ENCODE measurements at places on chromosomes 13 and 19.
A peak's percentile ranks its signal among the peaks of the same experiment; 100 is the strongest.

GRCh38 chr19:58084596-58085347, 13.3 kb downstream of the ZSCAN18 start:
- DNase-seq: no peak

- no peak for DNase-seq
Observed at GRCh38 chr19:47418692-47419029, 666 bp downstream of the MEIS3 start.

DNA sequence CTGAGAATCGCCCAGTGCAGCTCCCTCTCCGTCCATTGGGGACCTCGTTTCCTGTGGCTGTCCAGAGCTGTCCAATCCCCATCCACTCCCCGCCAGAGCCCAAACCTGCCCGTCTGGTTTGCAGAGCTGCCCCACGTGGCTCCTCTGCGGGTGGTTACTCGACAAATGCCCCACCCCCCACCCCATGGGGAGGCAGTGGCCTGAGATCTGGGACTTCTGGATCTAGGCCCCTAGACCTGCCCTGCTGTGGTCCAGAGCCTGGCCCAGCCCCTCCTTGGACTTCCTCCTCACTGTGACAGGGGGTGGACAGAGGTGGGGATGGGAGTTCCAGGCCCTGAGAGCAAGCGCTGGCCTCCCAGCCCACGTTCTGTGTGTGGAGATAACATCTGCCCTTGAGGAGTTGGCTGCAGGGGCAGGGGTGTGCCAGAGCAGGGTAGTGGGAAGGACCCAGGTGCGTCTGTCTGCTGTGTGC, 29.1 kb downstream of the PAK4 start:
- DNase-seq: no peak

DNA sequence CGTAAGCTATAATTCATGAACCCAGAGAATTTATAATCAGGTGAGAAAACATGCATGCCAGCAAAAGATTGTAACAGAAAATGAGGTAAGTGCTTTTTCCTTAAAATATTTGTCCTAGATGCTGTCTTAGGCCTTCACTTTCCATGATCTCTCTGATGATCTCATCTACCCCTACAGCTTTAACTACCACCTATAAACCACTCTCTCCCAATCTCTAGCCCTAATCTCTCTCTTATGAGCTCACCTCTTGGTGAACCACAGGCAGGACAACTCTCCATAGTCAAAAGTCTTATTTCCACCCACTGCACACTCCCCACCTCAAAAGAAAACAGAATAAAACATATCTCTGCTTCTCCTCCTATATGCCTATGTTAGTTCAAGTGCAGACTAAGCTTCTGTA, 137.1 kb downstream of the SLC7A1 start:
- DNase-seq: no peak

- DNase-seq: no peak
Observed at GRCh38 chr13:52029569-52029968, 5.1 kb downstream of the UTP14C start.

- DNase-seq: no peak
Observed at GRCh38 chr13:80033286-80033685, 307.6 kb downstream of the SPRY2 start.

DNA sequence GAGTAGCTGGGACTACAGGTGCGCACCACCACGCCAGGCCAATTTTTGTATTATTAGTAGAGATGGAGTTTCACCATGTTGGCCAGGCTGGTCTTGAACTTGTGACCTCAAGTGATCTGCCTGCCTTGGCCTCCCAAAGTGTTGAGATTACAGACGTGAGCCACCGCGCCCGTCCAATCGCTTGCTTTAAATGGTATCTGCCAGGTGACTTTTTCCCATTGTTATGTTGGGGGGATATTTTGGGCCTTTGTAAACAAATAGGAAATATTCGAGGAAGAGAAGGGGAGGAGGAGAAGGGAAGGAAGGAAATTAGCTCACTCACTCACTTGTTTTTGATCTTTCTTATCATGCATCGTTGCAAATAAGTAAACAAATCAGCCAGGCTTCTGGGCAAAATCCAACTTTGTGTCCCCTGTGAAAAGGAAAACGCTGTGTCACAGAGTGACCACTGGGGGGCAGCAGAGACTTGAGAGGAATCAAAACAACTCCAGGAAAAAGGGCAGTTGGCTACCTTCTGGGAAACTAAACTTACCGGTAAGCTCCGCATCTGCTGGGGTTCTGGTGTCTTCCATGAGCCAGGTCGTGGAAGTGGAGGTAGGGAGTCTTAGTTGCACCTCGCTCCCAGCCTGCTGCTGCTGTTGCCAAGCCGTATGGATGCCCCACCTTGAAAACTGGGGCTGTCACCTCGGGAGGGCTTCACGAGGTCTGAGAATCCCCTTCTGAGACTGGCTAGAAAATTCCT, 9.3 kb upstream of the RANBP3 start:
- peak; percentile 65 for DNase-seq

- DNase-seq: no peak
Observed at GRCh38 chr13:83752141-83752540, 130.1 kb downstream of the SLITRK1 start.

- peak; percentile 8 for DNase-seq
Observed at GRCh38 chr19:3274942-3275582, 50.6 kb downstream of the CELF5 start.

GRCh38 chr13:99507986-99508385, 6.7 kb downstream of the TM9SF2 start:
- no peak for DNase-seq

DNA sequence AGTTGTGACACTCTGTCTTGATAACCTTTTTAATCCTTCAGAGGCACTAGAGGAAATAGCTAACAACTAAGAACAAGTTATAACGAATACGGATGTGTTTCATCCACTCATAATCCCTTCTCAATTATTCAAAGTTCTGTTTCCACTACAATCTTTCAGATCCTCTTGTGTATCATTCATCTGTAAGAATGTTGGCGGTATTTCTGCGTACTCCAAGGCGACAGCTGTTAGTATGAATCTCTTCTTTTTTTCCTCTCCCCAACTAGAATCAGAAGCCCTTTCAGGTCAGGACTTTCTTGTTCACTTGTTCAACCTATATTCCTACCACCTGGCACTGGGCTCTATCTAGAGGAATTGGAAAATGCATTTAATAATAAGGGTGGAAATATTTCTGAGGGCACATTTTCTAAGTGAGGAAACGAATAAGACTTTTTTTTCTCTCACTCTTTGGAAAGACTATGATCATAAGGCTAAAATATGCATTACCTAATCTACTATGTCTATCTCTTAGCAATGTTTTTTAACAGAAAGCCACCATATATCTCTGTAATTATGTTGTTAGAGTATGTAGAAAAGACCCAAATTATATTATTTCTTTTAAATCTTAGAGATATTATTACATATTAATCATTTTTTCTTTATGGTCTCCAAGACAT, 492.9 kb downstream of the PCDH20 start:
- no peak for DNase-seq

- DNase-seq: no peak
Observed at GRCh38 chr19:12800466-12800770, 1.2 kb downstream of the PRDX2 start.

GRCh38 chr13:81745391-81745790, 1404.5 kb upstream of the SPRY2 start:
- no peak for DNase-seq

DNA sequence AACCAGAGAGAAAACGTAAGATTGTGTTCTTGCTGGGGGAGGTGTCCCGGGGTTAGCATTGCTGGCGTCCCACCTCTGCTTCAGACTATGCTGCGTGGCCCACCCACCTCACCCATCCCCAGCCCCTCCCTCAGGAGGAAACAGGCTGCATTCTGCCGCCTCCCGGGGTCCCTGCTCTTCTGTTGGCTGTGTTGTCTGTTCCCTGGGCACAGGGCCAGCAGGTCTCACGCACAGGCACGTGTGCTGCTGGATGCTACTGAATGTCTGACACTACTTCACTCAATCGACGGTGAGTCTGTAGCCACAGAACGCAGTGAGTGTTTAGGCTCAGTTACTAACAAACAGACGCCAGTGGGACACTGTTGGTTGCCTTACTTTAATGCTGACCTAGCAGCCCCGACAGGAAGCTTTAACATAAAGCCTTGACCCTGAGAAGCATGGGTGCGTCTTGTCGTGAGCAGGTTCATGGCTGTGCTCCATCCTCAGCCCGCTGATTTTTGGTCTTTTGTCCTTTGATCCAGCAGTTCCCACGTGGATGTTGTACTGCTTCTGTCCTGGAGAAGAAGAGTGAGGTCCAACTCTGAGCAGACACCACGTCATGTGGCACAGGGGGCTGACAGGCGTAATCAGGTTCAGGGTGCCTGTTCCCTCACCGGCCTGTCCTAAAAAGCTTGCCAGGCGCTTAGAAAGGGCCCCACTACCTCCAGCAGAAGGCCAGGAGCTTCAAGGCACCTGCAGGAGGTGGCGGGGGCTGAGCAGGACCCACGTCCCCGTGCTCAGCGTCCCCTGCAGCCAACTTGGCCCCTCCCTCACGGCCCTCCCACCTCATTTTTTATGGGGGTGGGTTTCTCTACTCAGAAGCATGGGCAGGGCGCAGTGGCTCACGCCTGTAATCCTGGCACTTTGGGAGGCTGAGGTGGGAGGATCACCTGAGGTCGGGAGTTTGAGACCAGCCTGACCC, 26.0 kb downstream of the NAXD start:
- DNase-seq: no peak

GRCh38 chr19:13781547-13781946, 7.3 kb downstream of the C19orf53 start:
- no peak for DNase-seq

GRCh38 chr19:41309180-41310032, 566 bp upstream of the CCDC97 start:
- DNase-seq: no peak

- DNase-seq: no peak
Observed at GRCh38 chr13:32496599-32497160, 41.9 kb downstream of the N4BP2L2 start.

GRCh38 chr13:101181076-101181685, 235.1 kb downstream of the NALCN start:
- DNase-seq: no peak

- DNase-seq: no peak
Observed at GRCh38 chr19:47756953-47757608, 11.7 kb downstream of the NOP53 start.

DNA sequence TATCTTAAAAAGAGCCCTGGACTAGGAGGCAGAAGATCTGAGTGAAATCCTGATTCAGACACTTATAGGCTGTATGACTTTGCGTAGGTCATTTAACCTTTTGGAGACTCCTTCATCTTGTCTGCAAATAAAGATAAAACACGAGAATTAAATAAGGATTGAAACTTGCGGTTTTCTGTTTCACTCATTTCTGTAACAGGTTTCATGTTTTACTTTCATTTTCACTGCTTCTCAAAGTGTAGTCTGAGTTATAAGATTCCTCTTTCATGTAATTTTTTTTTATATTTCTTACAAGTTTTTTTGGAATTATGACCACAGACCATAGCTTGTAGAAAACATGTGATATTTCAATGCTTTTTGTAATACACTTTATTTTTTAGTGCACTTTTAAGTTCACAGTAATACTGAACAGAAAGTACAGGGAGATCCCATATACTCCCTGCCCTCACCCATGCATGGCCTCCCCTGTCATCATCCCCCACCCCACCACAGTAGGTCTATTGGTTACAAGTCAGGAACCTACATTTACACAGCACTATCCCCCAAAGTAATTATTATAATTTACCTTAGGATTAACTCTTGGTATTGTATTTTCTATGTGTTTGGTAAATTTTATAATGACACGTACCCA, 174.6 kb downstream of the ITGBL1 start:
- peak; percentile 14 for DNase-seq

GRCh38 chr19:50230379-50231351, 27.2 kb downstream of the MYH14 start:
- DNase-seq: no peak

DNA sequence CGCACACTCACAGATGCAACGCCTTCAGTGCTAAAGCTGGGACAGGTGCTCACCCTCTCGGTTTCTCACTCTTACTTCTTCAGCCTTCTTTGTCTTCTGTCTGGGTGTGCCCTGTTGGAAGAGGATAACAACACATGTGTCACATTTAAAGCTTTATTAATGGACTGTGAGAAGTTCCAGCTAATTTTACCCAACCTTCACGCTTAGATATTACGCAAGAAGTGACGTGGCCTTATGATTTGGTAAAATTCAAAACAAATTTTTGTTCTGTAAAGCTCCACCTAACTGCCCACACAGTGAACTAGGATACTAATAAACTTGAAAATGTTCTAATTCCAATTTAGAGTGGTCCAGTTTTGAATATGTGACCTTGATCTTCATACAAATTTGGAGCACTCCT, 66.7 kb upstream of the LRCH1 start:
- DNase-seq: no peak

DNA sequence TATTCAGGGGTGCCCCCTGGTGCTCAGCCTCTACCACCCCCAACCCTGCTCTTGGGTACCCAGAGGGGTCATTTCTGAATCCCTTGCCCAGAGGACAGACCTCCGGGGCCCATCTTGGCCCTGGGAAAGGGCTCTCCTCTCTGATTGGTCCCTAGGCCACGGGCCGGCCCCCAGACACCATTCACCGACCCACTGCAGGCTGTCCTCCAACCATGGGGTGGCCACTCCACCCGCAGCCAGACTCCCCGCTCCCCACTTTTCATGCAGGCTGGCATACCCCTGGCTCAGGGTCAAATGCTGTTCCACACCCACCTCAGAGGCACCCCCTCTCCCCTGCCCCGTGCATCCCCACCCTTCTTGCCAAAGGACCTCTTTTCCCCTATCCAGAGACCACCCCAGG, 14.8 kb downstream of the SMIM24 start:
- DNase-seq: no peak

DNA sequence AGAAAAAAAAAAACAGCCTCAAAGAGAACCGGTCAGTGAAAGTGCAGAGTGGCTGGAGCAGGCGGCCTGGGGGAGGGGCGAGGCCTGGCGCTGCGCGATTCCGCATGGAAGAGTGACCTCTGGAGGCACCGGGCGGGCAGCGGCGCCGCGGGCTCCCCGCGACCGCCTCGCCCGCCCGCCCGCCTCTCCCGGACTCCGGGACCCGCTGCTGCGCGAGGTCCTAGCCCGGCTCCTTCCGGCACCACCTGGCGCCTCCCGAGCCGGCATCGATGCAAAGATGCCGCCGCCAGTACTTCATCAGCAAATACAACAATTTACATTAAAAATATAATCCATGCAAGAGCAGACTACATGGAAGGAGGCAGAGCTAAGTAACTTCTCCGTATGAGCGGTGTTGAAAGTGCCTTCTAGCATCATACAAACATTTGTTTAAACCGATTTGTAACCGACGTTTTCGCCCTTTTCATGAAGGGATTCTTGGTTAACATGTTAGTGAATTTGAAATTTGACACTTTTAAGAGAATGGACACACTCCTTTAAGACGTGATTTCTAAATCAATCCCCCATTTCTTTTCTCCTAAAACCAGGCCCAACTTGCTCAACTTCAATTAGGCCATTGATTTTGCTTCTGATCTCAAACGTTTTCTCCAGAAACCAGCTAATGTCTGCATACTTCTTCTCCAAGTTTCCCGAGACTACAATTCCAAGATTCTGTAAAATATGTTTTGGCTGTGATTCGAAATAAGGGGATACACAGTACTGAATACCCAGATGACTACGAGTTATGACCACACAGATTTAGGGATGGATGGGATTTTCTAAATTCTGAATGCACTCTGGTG, 2.1 kb downstream of the EFNB2 start:
- no peak for DNase-seq

DNA sequence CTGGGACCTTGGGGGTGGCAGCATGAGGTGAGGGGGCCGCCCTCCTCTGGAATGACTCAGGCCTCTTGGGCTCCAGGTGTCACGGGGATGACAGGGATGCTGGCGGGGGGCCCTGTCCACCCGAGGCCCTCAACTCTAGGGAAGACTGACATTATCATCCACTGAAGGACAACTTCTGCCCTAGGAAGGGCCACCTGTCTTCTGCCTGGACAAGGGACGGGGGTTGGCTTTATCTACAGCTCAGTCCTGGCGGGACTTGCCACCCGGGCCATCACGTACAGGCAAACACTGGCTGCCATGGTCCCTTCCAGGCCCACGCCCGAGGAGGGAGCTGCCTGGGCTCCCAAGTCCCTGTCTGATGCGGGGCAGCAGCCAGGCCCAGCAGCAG, 130.7 kb downstream of the STK24 start:
- no peak for DNase-seq

Data from activated T-cell treated with anti-CD3 and anti-CD28 coated beads for 24 hours (primary cell).